ENCODE measurements at places on chromosomes 2 and 18.

DNA sequence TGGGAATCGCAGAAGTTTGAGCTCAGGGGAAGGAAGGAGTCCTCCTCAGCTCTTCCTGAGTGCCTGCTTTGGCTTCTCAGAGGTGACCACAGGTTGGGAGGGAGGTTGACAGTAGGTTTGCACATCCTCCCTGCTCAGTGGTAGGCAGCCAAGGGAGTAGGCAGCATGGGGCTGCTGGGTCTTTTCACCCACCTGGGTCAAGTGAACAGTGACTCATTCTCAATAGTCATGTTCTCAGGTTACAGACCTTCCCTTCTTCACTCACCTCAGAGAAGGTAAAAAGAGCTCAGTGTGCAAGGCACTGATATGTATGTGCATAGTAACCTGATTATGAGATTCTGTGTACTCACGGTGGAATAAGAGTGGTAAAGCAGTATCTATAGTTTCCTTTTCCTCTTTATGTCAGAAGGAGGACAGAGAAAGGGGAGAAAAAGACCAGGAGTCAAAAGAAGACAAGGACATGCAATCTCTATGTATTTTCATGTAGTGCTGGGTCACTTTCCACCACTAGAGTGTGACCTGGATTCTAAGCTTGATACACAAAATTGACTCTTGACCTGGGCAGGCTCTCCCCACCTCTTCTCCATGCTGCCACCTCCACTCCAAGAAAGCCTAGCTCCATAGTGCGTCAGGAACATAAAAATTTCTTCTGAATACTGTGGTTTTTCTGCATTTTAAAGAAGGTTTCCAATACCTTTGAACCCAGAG, 36.5 kb upstream of the ASNSD1 start:
- no peak for DNase-seq

- DNase-seq = no peak
Observed at GRCh38 chr18:46794607-46795006, 37.8 kb upstream of the ST8SIA5 start.

GRCh38 chr18:57846258-57846657, 43.1 kb upstream of the ATP8B1 start:
- no peak for DNase-seq

DNA sequence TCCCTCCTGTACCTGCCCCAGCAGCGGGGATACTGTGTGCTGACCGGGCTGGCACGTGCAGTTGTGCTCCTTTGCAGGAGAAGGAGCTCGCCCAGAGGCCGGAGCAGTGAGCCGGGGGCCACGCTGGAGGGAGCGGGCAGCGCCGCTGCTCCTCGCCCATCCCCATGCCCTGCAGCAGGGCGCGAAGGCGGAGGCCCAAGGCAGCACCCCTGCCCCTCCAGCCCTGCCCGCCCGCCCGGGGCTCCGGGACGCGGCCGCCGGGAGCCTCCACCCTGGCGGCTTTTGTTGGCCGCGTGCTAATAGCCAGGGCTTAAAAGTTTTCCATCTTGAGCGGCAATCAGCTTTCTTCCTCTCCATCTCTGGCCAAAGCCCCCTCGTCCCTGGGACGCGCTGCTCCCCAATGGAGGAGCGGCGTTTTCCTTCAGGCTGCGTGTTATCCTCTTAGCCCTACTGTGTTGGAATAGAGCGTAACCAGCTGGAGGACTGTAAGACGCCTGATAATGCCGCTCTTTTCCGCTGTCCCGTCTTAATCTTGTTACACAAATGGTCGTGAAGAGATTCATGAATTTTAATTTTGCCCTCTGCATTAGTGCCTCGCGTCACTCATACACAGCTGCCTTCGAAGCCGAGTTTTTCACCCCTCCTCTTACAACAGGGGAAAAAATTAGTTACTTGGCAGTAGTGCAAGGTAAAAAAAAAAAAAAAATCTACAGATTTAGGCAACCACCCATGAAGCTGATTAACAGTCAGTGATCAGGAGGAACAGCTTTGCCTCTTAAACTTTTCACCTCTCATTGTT, 172.9 kb upstream of the SIX3 start:
- DNase-seq = no peak

DNA sequence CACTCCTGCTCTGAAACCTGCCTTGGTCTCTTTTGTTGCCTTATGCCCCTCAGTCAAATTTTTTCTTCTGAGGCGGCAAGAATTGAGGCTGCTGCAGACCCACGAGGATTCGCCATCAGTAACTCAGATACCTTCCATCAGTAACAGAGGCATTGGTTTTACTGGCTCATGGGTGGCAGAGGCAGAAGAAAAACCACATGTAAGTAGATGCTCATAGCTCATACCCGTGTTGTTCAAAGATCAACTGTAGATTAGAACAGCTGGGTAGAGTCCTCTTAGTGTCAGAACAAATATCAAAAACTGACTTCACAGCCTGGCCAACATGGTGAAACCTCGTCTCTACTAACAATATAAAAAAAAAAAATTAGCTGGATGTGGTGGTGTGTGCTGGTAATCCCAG, 598.0 kb upstream of the SOX11 start:
- no peak for DNase-seq

GRCh38 chr2:15693926-15694588, 102.4 kb downstream of the DDX1 start:
- no peak for DNase-seq

DNA sequence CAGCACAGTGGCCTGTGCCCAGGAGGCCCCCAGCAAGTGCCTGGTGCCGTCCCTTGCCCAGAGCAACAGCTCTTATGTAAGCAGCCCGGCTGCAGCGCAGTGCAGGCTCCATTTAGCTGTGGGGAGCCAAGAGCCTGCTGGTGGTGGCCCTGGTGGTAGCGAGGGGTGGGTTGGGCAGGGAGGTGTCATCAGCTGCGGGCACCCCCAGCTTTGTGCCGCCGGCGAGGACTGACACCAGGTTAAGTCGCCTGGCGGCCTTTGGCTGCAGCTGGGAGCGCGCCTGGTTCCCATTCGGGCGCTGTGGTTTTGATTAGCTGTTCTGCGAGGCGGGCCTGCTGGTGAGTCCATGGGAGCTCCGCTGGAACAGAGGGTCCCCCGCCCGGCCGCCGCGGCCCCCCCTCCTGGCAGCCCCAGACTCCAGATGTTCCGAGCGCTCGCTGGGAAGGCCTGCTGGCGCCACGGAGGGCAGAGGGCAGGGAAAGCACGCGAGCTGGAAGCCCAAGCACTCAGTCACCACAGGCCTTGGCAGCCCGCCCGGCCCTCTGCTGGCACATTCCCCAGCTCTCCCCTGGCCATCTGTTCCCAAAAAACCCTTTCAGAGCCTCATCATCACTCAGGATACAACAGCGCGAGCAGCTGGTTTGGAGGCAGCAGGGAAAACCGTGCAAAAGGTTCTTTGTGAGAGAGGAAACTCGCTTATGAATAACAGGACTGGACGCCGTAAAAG, 18.4 kb downstream of the ATOH8 start:
- no peak for DNase-seq

DNA sequence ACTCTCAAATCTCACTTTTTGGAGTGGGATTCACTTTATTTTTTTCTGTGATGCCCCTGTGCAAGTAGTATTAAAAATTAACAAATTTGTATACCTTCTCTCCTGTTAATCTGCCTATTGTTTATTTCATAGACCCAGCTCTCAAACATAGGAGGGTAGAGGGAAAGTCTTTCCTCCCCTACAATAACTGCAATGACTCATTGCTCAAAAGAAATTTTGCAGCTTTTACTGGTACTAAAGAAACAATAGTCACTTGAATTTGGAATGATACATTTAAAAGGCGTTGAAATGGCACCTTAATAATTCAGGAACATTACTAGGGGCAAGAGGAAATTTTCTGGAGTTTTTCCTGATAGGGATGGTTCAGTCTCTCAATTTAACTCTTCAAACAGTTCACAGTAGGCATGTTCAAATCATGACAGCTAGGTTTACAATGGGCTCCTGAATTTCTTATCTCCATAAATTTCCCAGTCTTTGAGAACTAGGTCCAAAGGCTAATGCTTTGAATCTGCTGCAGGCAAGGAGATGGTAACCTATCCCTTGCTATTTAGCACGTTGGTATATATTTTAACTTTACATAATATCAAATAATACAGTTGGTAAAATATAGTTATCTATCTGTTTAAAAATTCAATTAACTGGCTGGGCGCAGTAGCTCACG, 88.8 kb downstream of the CHN1 start:
- no peak for DNase-seq

DNA sequence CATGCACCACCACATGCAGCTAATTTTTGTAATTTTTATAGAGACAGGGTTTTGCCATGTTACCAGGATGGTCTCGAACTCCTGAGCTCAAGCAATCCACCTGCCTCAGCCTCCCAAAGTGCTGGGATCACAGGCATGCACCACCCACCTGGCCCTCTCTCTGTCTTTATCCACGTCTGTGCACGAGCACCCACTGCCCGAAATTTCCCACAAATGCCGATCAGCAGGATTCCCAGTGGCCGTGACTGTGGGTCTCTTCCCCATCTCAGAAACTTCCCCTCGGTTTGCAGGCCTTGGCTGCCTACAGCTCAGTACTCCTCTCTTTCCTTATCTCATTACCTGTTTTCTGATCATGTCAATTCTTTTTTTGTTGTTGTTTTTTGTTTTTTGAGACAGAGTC, 217.3 kb downstream of the TTC32 start:
- no peak for DNase-seq

- DNase-seq = no peak
Observed at GRCh38 chr18:78073275-78073674, 823.6 kb downstream of the GALR1 start.

- no peak for DNase-seq
Observed at GRCh38 chr2:46305767-46306166, 8.6 kb downstream of the EPAS1 start.

DNA sequence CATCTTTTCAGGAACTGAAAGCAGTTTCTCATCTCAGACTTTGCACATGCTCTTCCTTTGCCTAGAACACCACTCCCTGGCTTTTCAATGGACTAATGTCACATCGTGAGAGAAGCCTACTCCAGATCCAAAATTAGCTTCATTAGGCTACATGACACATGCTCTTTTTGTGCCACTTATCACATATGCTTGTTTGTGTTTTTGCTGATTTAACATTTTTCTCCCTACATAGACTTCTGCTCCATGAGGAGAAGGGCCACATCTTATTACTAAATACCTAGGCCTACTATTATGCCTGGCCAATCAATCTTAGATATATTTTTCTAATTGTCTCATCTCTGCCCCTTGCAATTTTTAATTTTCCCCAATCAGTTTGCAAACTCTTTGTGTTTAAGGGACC, 186.4 kb upstream of the LHCGR start:
- DNase-seq = no peak

GRCh38 chr2:138028538-138028937, 64.3 kb downstream of the HNMT start:
- no peak for DNase-seq

- DNase-seq = no peak
Observed at GRCh38 chr2:140262908-140263307, 1482.7 kb upstream of the NXPH2 start.

DNA sequence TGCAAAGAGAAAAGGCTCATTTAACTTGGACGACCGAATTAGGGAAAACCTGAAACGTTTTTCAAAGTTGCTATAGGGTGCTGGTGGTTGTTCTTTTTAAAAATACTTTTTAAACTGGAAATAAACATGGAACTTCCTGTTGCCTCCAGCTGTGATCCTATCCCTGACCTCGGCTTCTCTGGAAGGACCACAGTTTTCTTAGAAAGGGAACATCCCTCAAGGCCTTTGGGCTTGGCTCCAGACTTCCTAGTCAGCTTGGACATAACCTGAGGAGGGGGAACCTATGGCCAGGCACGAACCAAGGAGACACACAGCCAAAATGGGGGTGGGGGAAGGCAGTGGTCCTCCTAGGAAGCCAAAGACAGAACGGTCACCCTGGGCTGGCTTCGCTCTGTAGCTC, 57.7 kb downstream of the CENPO start:
- DNase-seq = no peak

All from stimulated activated CD4-positive, alpha-beta T cell treated with anti-CD3 and anti-CD28 coated beads, Interleukin-4, amount 100 ng/mL, for 24 hours (primary cell).